ENCODE measurements at places on chromosomes 5 and 9.

DNA sequence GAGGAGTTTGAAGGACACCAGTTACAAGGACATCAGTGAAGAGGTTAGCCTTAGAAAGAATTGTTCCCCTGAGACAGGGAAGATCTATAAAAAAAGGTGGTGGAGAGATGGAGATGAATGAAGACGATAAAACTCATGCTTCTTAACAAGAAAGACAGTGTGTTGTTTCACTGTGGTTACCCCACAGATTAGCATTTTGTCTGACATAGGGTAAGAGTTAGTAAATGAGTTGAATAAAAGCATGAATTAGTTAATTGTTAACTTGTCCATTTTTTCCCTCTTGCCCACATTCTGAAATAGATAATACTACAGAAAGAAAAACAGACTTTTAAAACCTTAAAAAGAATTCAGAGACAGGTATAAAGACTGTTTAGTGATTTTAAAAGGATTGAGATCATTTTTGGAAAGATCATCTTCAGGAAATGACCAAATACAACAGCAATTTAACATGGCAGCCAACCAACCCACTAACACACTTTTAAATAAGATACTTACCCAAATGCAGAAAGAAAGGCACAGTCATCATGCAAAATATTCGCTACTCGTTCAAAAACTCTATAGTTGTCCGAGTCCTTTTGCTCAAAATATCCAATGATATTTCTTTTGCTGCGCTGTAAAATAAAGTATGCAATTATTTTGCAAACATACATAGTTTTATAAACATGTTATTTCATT lies 78.5 kb downstream of the ERP44 start:
- DNase-seq, result no peak

- peak; percentile 24 for DNase-seq
Measured at GRCh38 chr5:136080113-136080482, 51.3 kb downstream of the TGFBI start.

DNA sequence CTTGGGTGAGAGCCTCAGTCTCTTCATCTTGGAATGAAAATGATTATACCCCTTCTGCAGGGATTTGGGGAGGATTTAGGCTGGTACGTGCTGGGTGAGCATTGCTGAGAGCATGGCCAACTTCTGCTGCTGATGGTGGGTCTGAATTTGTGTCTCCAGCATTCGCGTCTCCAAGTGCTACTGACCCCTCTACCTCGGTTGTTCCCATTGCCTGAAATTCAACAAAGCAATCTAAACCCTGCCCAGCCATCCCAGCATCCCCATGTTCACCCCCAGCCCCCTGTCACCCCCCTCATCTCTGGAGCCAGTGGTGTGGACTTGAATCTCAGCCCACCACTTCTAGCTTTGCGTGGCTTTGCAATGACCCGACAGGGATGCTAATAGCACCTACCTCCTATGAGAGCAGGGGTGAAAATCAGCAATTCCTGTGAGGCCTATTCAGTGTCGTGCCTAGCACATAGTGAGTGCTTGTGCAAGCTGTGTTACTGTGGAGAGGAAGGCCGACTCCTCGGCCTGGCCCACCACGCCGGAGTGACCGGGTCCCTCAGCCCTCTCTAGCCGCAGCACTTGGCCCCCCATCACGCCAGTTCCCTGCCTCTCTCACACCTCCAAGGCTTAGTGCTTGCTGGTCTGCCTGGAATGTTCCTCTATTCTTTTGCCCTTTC lies 43.4 kb upstream of the SH3PXD2B start:
- DNase-seq, result no peak

DNA sequence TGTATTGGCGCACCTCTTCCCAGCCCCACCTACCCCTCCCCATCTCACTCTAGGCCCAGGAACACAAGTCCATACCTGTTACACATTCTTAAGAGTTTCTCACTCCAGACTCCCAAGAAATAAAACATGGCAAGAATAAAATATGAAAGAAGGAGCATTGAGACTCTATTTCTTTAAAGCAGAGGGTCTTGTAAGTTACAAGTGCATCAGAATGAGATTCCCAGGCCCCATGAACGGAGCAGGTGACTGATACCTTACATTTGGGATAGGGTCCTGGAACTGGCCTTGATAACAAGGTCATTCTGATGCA lies 5.7 kb downstream of the EGR1 start:
- DNase-seq, result no peak

DNA sequence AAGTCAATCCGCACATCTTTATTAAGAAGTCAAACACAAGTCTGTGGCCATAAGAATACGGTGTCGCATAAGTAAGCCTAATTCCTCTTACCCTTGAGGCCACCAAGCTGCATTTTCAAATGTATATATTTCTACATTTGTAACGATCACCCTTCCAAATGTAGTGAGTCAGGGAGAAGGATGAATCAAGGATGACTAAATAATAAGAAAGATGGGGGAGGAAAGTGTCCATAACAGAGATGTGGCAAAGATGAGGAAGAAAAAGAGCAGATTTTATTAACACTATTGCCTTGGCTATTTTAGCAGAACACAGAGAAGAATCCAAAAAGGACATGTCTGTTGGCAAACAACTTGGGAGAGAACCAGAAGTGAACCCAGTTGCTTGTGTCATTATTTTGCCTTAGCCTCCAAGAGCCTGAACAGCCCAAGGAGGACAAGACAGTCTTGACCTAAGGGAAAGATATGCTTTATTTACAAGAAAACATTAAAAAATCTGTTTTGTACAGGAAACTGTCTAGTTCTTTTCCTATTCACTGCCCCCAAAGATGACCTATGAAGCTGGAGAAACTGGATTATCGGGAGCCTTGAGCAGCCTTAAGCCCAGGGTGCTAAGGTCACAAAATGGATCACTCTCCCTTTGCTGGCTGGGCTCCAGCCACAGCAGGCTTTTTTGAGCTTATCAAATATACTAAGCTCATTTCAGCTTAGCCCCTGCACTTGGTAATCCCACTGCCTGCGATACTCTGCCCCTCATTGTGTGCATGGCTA lies 101.5 kb downstream of the PLCXD3 start:
- DNase-seq, result no peak

DNA sequence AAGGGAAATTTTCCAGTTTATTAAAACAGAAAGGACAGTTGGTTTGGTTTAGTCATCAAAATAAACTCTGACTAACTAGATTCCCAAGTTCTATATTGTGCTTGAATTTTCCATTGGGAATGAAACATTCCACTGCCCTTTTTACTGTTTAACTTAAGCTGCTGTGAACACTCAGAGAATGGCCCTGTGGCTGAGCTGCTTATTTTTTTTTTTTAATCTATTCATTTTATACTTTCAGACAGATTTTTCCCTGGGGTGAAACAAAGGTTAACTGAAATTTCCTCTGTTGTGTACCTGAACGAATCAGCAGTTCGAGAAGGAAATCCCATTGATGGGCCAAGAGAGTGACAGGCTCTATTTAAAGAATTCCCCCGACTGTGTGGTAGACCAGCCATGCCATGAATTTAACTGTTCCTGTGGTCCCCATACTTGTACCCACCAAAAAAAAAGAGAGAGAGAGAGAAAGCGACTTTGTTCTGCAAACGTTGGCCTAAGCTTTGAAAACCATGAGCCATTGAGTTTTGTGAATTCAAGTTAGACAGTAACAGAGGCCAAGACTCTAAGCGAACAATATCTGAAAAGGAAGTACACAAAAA lies 138.7 kb upstream of the GRHPR start:
- no peak for DNase-seq

- no peak for DNase-seq
Measured at GRCh38 chr5:20604992-20605391, 617.0 kb upstream of the CDH18 start.

DNA sequence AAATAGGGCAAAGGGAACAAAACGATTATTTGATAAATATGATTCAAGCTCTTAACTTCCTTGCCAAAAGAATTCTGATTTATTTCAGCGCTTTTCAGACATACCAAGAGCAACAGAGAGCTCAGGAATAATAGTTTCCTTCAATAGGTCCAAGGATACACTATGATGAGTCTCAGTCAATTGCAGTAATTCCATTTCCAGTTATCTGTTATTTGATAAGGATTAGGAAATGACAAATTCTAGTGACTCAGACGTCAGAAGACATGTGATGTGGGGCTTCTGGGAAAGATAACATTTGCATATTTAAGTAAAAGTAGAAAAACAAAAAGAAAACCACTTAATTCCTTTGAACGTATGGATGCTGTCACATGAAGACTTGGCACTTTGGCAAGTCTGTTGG lies 1250.8 kb upstream of the CDH18 start:
- no peak for DNase-seq

DNA sequence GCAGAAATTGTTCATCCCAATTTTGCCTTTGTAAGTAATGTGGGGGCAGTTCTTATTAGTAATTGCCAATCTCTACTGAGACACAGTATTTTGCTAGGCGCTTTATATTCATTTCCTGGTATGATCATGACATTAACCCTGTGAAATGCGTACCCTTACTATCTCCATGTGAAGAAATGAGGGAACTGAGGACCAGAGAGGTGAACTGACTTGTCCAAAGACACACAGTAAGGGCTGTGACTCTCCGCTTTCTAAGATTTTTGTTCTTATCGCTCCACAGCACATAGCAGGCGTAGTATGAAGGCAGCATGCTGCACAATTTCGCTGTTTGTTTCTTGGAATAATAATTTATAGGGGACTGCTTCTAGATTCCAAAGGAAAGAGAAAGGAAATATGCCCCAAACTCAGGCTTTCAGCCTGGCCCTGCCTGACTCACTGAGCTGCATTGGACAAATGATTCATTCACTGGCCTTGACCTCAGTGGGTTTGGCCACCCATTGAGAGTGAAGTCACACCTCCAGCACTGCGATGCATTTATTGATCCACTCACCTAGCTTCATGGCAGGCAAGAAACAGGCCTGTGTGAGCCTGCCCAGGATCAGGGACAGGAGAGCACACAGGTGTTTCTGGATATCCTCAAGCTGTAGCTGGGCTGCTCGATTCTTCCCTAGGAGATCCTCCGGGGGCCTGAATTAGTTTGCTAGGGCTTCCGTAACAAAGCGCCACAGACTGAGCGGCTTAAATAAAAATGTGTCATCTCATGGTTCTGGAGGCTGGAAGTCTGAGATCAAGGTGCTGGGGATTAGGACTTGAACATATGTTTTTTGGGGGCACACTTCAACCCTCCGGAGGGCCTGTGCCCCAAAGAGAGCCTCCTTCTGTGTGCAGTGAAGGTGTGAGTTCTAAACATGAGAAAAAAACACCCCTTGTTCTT lies 7.2 kb upstream of the DUSP1 start:
- DNase-seq, result no peak

- DNase-seq, result no peak
Measured at GRCh38 chr5:14627270-14627669, 37.2 kb upstream of the OTULIN start.

- no peak for DNase-seq
Measured at GRCh38 chr5:123965626-123966025, 453.6 kb downstream of the CSNK1G3 start.

- DNase-seq, result no peak
Measured at GRCh38 chr9:114671605-114672004, 10.4 kb downstream of the TEX48 start.

GRCh38 chr9:74303945-74304344 lies 193.2 kb upstream of the RORB start:
- DNase-seq, result no peak

GRCh38 chr9:129111528-129112151 lies 425 bp downstream of the PTPA start:
- DNase-seq, result peak; percentile 75

DNA sequence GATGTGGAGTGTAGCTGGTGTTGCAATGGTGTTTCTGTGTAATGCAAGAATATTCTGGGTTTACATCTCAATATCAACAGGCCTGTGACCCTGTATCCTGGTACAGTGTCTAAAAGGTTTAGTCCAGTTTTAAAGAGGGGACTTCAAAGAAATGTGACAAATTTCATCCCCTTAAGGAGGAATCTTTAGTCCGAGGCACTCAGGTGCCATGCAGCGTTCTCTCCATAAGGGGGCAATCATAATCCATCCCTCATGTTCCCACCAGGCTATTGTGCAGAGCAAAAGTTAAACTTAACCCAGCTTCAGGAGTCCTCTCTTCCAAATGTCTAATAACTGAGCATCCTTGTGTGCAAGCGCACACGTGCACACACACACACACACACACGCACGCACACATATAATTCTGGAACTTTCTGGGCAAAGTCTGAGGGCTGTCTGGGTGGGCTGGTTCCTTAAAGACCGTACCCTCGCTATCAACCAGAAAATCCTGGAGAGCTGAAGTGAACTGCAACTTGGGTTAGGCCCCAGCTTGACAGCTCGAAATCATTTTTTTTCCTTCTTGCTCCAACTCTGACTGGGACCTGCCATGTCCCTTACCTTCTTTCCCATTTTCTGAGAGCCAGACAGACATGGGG lies 46.0 kb downstream of the CRB2 start:
- DNase-seq, result peak; percentile 78

- DNase-seq, result no peak
Measured at GRCh38 chr5:138949223-138949574, 74.1 kb upstream of the LRRTM2 start.

DNA sequence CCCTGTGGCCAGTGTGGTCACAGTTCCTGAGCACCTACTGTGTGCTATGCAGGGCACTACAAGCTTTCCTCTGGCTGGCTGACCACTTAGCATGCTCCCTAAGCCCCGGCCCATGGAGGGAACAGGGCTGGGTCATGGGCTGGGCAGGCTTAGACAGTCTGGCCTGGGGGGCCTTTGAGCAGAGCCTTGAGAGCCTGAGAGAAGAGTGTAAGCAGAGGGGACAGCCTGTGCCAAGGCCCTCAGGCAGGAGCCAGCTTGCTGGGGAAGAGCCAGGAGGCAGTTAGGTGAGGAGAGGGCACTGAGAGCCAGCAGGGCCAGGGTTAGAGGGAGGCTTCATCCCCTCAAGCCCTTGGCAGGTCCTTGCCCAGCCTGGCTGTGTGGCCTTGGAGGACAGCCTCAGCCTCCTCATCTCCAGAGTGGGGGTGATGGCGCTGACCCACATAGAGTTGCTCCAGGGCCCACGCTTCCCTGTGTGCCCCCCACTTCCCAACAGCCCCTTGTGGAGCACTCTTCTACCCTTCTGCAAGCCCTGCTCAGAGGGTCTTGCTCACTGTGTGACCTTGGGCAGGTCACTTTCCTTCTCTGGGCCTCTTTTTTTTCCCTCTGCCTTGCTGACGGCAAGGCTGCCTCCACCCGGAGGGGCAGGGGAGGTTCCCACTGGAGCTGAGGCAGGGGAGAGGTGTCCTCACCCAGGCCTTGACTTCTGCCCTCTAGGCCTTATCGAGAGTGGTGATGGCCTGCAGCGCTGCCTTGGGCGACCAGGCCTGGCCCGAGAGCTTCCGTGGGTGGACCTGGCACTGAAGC lies 107.1 kb downstream of the PHF2 start:
- no peak for DNase-seq

GRCh38 chr5:148385094-148385493 lies 1.3 kb downstream of the FBXO38 start:
- no peak for DNase-seq

GRCh38 chr5:65868509-65868908 lies 57.9 kb upstream of the ERBIN start:
- no peak for DNase-seq
